ENCODE measurements at places on chromosomes 12 and 14. TPM values are rescaled to one million over a fixed set of nuclear protein-coding genes. Genes with fewer than 3 reads are reported as not detected.

Gene TEX52
- total RNA-seq, result not detected

Gene HOXC4
- total RNA-seq, result 0.35 TPM

Gene CLEC2B
- total RNA-seq, result 8.6 TPM

- no peak for DNase-seq
Observed at GRCh38 chr12:111467857-111468241, 62.1 kb downstream of the SH2B3 start.

DNA sequence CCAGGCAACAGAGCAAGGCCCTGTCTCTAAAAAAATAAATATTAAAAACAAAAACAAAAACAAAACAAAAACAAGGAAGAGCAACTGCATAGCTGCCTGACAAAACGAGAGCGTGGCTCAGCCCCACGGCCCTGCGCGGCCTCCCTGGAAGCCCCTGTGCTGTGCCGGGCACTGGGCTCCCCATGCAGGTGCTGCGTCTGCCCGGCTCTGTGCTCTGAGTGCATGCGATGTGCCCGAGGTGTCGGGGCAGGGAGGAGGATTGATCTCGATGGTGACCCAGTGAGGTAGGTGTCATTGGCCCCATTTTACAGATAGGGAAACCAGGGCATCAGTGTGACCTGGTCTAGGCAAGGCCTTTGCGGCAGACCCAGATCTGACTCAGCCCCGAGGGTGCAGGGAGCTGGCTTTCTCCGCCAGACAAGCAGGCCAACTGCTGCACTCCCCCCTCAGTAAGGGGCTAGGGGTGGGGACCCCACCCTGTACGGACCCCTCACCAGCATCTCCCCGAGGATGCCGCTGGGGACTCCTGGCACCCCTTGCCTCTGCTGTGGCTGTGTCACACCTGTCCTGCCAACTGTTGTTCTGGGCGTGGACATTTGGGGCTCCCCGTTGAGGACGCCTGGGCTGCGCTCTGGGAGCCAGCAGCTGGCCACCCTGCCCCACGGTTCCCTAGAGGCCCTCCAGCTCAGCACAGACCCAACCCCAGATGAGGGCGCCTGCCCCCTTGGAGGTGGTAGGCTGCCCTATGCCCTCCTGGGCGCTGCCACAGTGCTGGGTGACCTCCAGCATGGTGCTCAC is 15.3 kb downstream of the GPR132 start:
- DNase-seq, result no peak

Data from left cardiac atrium (tissue), 4 donors.